Activated T-cell treated with anti-CD3 and anti-CD28 coated beads, Interleukin-2, amount 50 U/mL, for 24 hours (primary cell): ENCODE measurements at places on chromosomes 3 and 15.

DNA sequence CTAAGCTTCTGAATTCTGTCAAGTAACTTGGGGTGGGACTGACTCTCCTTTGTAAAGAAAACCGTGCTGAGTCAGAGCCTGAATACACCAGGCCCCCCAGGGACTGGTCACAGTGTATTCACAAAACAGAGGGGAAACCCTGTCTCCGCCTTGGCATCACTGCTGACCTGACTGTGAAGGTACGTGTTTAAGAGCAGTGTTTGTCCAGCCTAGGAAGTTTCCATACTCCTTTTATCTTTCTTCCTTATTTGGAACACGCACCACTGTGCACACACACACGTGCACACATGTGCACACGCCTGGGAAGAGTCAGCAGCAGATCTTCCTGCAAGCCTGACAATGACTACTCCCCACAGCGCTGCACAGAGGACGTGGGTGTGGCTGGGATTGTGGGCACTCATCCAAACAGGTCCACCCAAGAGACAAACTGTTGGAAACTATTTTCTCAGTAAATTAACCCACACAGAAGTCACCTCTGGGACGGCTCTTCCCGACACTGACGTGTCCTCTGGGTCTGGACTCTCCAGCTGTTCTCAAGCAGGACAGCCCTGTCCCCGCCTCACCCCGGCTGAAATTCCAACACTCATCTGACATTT, 87.7 kb downstream of the ATP10A start:
- DNase-seq, result no peak

DNA sequence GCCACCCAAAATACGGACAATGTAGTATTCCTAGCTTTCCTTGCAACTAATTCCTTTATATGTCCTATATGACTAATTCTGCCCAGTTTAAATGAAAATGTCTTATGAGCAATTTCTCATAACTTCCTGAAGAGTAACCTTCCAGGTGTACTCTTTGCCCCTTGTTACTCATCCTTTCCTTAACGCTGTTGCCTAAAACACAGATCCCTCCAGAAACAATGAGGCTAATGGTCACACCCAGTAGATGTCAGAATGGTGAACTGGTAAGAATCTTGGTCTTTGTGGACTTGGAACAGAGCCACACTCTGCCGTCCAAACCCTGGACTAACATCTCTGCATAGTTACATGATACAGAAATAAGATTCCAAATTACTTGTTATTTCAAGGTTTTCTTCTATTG, 497.9 kb downstream of the IGSF11 start:
- no peak for DNase-seq

GRCh38 chr15:48560321-48561051, 85.0 kb downstream of the FBN1 start:
- DNase-seq, result no peak

- DNase-seq, result no peak
Measured at GRCh38 chr3:197794115-197794514, 3.1 kb downstream of the LRCH3 start.

DNA sequence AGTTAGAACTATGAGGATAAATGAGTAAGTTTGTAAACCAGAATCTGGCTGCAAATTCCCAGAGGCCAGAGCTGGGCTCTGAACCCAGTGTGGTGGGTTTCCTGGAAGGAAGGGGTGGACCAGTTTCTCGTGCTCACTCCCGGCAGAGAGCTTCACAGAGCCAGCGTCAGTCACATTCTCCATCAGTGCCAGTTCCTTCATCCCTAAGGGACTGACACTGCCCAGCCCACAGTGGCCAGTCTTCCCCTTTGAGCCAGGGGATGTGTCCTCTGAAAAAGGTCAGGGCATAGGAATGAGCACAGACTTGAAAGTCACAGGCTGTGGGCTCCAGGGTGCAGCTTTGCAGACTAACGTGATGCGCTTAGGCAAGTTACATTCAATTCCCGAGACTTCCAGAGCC, 135.8 kb upstream of the HACD2 start:
- DNase-seq, result no peak
